ENCODE measurements at places on chromosomes 1 and 21.

DNA sequence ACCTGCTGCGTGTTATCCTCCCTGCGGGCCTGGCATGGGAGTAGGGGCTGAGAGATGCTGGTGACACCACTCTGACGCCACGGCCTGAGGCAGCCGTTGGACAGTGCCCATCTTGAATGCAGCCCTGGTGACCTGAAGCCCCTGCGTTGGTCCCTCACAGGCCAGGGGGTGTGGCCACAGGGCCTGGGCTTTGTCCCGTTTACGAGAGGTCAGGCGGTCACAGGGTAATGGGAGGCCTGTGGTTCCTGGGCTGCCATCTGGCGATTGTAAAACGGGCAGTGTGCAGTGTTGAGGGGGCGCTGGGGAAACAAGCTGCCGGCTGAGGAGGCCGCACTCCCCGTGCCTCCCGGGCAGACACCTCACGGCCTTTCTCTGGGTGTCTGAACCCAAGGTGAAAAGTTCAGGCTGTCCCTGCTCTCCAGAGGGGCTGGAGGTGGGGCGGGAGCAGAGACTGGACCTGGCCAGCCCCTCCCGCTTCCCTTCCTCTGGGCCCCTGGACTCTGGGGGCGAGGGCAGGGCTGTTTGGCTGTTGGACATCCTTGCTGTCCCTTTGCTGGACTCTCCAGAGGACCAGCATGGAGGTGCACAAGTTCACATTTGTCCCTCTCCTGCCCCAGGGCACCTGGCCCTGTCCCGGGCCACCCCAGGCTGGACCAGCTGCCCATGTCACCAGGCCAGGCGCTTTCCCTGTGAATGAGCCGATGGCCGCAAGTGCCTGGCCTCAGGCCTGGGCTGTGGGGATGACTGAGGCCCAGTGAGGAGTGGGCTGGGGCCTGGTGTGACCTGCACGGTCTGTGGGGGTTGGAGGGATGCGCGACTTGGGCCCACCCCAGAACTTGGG, 42.4 kb downstream of the SKI start:
- DNase-seq: no peak

GRCh38 chr1:154879038-154879421, 8.9 kb upstream of the KCNN3 start:
- no peak for DNase-seq

DNA sequence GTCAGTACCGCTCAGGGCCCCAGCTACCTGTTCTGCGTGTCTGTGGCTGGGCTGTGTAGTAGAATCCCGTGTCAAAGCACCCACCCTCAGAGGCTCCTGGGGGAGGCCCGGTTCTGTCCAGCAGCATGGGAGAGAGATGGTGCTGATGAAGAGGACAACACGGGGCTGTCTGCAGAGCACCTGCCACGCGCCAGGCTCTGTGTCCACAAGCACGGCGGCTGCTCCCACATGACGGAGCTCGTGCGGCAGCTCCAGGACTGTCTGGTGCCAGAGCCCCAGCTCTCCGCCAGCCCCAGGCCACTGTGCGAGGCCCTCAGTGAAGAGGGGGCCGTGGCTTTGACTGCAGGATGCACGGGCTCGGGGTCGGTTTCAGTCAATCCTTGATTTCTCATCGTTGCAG, 42.0 kb upstream of the TSPEAR start:
- DNase-seq: no peak

DNA sequence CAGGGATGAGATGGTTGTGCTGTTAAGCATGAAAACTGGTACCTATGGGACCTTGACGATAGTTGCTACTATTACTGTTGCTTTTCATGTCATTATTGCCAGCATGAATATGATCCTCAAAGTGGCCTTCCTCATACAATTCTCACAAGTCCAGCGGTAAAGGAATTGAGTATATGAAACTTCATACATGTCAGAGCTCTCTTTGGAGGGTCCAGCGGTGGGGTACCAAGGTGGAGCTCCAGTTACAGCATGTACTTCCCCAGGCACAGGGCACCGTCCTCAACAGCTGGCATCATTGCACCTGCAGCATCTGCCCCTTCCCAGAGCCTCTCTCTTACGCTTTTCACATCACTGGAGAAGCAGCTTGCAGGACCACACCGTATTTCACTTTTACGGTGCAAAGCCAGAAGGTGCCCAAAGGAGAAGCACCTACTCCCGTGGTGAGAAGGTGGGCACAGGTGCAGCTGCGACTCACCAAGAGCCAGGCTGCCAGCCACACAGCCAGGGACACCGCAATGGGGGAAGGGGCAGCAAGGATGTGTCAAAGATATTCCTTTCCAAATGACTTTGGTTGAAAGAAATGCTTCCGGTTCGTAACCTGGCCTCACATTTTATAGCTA, 166.4 kb upstream of the IRF2BP2 start:
- DNase-seq: no peak

DNA sequence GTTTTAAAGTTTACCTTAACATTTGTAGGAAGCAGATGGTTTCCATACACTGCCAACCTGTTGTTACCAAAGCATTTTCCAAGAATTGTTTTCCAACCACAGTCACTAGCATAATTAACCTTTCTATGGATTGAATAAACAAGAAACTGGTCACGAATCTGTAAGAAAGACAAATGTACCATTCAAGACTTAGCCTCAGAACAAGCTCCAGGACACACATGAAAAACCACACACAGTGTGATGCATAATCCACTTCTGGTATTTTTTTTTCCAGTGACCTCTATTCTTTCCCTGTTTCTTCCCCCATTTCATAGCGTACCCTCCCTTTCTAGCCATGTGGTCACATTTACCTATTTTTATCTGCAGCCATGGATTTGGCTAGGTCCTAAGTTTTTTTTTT, 29.6 kb upstream of the C1orf87 start:
- DNase-seq: no peak

GRCh38 chr1:229757226-229757625, 131.2 kb downstream of the URB2 start:
- no peak for DNase-seq

DNA sequence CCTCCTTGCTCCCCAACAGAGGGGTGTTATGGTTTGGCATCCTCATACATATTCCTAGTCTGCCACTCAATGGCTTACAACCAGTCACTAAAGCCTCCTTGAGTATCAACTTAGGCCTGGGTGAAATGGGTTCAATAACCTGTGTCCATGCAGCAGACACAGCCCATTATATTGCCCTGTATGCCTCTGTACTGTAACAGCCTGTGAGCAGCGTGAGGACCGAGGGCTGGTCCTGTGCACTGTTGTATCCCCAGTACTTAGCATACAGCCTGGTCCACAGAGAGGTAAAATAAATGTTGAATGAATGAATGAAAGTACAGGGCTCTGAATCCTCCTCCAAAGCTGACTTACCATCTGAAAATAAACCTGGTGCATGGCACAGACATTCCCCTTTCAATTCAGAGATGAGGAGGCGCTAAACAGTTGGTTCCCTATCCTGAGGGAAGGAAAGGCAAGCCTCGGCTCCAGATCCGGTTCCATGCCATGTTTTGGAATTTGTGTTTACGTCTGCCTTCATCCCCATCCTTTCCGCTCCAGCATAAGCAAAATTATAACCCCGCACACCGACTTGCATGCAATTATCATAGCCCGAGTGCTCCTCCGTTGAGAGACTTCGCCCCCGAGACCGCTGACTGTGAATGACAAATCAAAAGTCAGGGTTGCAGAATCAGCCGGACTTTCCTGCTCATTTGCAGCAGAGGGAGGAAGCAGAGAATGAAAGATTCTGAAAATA, 45.0 kb upstream of the DNAJC6 start:
- DNase-seq: no peak

DNA sequence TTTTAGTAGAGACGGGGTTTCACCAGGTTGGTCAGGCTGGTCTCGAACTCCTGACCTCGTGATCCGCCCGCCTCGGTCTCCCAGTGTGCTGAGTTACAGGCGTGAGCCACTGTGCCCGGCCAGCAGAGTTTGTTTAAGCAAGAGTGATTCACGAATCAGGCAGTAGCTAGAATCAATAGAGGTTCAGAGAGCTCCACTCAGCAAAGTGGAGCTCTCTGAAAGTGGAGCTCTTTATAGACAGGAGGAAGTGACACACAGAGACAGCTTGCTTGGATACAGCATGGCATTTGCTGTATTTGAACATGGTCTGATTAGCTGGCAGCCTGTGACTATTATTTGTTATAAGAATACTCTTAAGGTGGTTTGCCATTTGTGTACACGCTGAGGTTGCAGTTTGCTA, 27.1 kb upstream of the CD34 start:
- DNase-seq: no peak

GRCh38 chr21:42102076-42102475, 31.0 kb downstream of the UMODL1 start:
- DNase-seq: no peak

GRCh38 chr21:36186081-36186480, 29.5 kb downstream of the DOP1B start:
- no peak for DNase-seq

- no peak for DNase-seq
Observed at GRCh38 chr1:168636642-168637111, 60.3 kb downstream of the XCL1 start.

DNA sequence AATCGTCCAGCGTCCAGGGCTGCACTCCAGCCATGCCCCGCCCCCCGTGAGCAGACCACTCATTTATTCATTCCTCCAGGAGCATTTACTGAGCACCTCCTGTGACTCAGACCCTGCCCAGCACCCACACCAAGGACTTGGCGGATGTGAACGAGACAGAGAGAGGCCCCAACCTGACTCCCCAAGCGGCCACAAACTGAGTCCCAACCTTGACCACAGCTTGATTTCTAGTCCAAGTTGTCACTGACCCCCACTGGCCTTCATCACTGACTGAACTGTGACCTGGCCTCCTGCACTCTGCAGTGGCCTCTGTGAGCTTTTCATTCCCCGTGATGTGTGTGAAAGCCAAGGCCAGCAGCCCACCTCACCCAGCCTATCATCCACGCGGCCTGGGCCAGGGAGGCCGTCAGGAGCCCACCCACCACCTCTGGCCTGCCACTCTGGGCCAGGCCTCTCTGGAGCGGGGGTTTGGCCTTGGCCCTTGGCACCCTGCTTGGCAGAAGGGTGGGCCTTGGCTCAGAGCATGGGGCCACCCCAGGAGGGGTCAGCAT, 19.3 kb upstream of the RUNX3 start:
- no peak for DNase-seq

All from uterus (tissue), 4 donors.